ENCODE measurements at places on chromosomes 2 and 18.

GRCh38 chr18:65725251-65726050, 25.4 kb upstream of the CDH7 start:
- DNase-seq = no peak

DNA sequence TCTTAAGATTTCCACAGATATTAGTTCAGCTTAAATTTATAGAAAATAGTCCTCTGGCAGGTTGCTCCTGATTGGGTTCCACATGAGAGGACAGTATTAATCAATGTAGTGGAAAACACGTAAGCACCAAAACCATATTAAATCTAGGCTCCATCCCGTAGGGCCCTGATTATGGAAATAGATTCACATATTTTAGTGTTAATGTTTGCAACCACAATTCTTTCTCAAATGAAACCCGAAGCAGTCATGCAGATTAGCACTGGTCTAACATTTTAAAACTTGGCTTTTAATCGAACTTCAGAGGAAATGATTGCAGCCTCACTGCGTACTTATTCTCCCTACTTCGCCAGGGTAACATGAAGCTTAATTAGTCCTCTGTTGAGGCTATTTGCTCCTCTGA, 60.9 kb downstream of the METTL4 start:
- DNase-seq = no peak

DNA sequence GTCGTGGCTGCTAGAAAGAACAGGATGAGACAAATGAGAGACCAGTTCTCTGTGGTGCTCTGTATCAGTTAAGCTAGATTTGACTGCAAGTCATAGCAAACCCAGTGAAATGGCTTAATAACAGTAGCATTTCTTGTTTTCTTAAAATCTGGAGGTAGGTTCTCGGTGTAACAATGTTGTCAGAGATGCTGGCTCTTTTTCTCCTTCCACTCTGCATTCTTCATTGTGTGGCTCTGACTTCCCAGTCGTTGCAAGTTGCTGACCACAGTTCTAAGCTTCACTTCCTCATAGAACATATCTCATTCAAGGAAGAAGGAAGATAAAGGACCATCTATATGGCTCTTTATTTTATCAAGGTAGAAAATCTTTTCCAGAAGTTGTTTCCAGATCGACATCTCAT, 7.9 kb upstream of the CKAP2L start:
- DNase-seq = no peak

- DNase-seq = no peak
These were observed 19.8 kb upstream of the NFU1 start for GRCh38 chr2:69456950-69457445.

DNA sequence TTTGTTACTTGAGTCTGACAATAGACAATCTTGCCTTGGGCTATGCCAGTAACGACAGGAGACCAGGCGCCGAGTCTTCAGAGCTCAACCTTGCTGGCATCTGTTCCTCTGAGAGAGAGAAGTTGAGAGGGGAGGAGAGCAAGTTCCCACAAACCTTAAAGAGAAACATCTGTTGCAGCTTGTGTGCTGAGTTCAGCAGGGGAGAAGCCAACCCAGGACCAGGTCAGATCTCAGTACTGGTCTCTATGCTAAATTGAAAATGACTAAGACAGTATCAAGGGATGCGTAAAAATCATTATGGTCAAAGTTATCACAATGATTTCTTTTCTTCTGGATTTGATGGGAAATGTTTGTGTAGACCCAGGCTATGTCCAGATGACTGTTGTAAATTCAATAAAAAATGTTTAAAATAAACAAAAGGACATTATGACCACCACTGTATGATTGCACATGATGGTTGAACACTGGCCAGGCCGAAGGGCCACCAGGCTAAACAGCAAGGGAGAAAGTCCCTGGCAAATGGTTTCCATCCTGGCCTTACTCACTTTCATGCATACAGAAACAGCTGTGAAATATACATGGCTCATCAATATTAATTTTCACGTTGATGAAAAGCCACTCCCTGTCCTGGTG, 100.3 kb upstream of the PMAIP1 start:
- no peak for DNase-seq

DNA sequence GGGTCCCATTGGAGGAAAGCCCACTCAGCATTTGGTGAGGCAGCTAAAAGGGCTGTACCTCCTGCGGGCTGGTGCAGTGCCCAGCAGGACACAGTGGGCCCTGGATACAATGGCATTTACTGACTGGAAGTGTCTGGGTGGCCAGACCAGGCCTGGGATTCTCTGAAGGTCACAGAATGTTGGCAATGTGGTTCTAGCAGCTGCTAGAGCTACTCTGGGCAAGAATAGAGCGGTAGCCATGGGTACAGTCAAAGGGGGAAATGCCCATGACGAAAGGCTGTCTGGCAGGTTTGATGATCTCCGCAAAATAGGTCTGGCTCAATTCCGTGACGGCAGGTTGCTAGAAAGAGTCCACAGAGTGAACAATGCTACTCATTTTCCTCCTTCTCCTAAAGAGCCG, 241.8 kb downstream of the AFF3 start:
- DNase-seq = no peak

DNA sequence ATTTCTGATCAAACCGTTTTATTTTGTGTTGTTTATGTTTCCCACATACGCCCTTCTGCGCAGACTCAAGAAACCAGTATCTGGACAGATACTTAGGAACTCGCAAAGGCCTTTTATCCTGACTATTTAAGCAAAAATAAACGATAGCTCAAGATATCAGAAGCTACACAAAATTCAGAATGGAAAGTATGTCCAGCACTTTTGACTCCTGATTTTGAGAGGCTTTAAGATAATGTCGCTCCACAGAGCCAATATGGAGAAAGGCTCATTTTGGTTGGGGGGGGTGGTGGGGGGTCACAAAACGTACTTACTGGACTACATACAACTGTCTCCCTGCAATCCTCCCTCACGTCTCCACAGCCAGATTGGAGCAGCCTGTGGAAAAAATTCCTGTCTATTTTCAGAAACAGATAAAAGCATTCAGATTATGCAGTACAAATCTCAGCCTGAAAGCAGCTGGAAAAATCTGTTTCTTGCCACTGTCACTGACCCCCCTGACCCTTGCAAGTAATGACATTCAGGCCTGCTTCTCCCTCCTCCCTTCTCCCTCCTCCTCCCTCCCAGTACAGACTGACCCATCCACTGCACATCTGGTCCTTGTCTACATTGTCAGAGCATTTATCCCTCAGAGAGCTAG, 34.9 kb upstream of the LCLAT1 start:
- no peak for DNase-seq

DNA sequence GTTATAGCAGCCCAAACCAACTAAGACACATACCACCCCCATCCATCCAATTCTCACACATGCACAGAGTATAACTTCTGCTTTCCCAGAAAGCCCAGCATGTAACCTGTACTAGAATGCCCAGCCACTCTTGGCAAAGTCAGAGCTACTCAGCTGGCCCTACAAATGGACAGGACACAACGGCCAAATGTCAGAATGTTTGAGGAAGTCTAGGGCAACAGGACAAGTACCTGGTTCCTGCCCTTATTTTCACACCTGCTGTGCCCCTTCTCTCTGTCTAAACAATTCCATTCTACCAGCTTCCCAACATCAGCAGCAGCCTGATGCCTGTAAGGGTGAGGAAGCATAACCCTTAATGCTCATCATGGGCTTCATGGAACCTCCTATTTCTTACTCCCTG, 15.1 kb upstream of the BZW1 start:
- DNase-seq = no peak

- DNase-seq = no peak
These were observed 119.7 kb upstream of the NRXN1 start for GRCh38 chr2:51151490-51152140.

DNA sequence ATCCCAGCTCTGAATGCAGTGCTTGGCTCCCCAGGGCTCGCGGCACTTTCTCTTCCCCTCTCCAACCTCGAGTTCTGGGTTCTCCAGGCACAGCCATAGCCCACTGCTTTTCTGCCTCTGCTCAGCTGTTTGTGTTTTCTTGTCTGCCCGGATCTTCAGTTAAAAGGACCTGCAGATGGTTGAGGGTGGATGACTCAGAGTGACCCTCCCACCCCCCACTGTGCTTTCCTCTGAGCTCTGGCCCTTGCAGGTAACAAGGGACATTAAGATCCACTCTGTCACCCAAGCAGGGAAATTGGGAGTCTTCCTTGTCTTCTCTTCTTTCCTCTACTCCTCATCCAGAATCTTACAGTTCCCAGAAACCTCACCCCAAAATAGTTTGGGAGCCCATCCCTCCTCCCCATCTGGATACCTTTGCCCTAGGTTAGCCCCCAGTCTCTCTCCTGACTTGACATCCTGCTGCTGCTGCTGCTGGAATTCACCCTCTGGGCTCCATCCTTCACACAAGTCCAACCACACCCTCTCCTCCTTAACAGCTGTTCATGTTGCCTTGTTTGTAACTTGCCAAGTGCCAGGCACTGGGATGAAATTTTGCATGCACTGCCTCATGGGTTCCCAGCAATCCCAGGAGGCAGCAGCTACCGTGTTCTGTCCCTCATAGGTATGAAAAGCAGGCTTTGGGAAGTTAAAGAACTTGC, 157.9 kb upstream of the TTC39C start:
- DNase-seq = no peak

GRCh38 chr2:16509042-16509441, 156.6 kb downstream of the CYRIA start:
- DNase-seq = no peak

DNA sequence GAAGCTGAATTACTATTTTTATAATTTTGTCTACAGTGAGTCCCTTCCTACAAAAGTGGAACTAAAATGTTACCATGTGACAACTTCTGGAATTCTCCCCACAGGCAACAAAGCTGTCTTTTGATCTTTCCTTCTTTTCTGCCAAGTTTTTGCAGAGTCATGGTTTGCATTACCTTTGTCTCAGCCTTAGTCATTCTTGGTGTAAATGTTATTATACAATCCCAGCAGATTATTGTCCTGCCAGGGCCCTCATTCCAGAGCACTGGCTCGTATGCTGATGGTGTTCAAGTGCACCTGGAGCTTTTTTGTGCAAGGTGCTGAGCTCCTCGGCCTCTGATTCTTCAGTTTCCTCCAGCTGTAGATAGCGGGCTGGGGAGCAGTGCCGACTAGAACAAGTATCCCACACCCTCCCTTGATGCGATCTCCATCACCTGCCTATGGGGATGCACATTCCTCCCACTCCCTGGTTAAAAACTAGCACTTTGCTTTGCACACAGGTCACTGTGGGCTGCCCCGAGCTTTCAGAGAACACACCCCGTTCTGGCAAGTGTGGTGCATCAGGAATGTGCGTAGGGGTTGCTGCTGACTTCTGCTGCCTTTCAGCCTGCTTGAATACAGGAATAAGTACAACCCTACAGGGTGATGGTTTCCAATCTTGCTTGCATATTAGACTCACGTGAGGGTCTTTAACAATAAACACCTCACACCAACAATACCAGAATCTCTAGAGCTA, 263.6 kb downstream of the RNF144A start:
- DNase-seq = no peak
